ELR (cell line): ENCODE measurements at places on chromosomes 1 and 21.

DNA sequence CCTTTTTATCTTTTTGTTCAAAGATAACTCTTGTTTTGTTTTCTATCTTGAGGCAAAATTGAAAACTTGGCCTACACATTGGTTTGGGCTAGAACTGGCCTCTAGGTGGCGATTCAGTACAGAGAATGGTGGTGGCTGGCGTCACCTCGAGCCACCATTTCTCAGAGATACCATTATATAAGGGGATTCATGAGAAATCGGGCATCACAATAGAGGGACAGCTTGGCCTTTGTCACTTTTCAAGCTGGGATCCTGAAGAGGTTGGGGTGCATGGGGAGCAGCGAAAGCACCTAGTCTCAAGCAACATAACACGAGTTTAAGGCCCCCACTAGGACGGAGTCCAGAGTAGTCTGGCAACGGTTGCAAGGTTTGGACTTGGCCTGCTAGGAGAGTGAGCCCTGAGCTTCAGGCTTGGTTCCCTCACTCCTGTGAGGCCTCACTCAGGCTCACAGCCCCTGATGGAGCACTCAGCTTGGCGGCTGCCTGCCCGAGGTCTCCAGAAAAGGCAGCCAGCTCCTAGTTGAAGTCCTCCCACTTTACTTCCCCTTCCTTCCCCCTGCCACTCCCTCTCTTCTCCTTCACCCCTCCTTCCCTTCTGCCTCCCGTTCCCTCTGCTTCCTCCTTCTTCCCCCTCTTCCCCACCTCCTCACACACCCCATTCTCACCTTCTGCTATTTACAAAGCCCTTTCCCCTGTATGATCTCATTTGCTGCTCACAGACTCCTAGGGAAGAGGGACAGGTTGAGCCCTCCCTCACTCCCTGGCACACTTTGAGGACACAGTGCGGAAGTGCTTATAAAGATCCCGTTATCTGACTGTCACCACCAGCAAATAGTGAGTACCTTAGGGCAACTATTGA is 67.8 kb downstream of the LRIG2 start:
- DNase-seq = peak; percentile 77

- peak; percentile 75 for DNase-seq
Measured at GRCh38 chr21:36350282-36350910, 30.4 kb downstream of the MORC3 start.

DNA sequence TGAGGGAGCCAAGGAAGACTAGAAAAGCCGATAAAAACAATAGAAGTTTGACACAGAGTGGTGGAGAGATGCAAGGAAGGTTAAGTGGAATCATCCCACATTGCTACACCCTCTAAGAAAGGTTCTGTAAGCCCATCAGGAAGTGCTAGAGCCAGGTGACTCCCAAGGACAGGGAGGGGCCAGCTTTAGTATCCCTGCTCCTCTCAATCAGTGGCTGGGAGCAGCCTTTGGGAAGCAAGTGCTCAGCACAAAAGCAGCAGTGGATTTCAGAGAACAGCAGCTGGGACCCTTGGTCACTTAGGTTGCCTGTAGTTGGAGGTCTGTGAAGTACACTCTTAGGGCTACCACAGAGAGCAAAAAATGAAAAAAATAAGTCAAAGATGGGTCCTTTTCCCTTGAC is 42.5 kb downstream of the NME7 start:
- no peak for DNase-seq

DNA sequence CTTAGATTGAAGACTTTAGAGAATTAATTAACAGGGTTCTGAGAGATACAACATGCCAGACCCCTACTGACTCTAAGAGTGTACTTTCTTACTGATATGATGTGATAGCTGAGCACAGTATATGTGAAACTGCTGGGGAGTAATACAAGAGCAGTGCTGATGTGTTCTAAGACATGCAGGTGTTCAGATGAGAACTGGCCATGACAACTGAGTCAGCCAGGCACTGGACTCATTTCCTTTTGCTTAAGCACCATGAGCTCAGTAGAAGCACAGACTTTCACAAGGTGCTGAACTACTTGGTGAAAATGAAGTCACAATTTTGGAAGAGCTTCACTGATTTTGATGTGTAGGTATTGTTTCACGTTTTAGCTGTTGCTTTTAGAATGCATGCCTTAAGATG is 15.9 kb upstream of the POGZ start:
- DNase-seq = no peak

DNA sequence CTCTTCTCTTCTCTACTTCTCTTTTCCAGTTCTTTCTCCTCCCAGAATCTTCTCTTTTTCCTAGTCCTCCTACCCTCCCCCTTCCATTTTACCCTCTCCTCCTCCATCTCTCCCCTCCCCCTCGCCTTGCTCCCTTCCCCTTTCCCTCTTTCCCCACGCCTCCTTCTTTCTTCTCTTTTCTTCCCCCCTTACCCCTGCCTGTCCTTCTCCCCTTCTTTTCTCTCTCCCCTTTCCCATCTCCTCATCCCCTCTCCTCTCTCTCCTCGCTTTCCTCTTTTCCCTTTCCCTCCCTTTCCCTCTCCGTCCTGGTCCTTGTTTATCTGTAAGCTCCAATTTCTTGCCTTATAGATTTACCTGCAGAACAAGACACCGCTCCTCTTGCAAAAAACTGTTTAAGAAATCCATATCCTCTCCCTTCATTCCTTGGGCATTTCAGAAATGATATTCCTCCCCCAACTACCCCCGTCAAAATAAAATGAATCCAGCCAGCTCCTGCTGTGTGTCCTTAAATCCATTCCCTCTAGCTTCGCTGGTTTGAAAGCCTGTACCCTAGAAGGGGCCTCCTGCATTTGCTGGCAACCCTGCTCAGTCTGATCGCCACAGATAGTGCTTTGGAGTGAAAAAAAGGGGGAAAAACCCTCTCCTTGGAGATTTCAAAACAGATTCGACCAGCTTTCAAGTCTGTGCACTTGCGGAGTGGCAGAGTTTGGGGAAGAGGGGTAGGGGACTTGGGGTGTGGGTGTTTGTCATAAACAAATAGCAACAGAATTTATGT is 89.4 kb downstream of the PAPPA2 start:
- no peak for DNase-seq

GRCh38 chr1:15885269-15885668 is 37.8 kb downstream of the SPEN start:
- DNase-seq = no peak

GRCh38 chr21:42258885-42259407 is 40.0 kb downstream of the ABCG1 start:
- DNase-seq = no peak

- no peak for DNase-seq
Measured at GRCh38 chr1:217620814-217621213, 10.1 kb downstream of the GPATCH2 start.

GRCh38 chr1:5793516-5793915 is 198.7 kb downstream of the NPHP4 start:
- DNase-seq = no peak

DNA sequence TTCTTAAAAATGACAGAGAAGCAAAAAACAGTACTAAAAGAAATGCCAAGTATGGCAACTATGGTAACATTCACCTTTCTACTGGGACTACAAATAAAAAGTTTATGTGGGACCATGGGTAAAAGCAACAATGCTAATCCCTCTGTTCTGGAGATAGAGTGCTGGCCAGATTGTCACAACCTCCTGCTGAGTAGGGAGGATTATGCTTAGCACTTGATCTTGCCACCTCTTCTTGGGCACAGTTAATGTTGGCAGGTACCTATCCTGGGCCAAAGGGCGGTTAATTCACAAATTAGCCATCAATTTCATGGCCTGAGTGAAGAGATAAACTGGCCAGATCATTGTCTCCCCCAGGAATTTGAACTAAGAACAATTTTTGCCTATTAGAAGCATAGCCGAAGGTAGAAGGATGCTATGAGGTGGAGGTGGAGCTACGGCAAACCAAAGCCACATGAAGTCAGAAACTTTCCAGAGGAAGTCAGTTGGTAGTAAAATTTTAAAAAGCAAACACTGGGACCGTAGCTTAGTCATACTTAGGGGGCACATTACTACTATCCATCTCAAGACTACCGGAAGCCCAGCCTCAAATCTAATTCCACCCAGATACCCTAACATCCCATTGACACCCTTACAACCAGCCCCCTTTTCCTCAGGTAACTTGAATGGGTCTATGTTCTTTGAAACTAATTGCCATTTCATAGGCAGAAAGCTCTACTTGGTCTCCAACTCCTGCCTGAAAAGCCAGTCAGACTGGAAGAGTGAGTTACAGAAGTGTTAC is 2.7 kb downstream of the SCYL3 start:
- DNase-seq = no peak
